Amygdala (tissue), 56 donors: ENCODE measurements at places on chromosomes 6 and 20.

- DNase-seq: no peak
These were observed 125.2 kb downstream of the KIF6 start for GRCh38 chr6:39599973-39600372.

- DNase-seq: no peak
These were observed 1.6 kb downstream of the PRDM13 start for GRCh38 chr6:99608059-99608885.

- DNase-seq: no peak
These were observed 1.7 kb downstream of the PCMTD2 start for GRCh38 chr20:64257107-64257757.

DNA sequence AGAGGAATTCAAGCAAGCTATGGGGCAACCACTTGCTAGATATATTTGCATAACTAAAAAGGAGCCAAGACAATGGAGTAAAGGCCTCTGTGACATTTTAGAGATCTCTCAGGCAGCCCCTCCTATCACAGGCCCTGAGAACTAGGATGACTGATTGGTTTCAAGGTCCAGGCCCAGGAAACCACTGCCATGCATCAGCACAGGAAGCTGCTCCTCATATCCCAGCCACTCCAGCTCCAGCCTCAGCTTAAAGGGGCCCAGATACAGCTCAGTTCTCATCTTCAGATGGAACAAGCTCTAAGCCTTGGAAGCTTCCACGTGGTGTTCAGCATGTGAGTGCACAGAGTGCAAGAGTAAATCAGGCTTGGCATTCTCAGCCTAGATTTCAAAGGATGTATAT is 21.1 kb upstream of the THBS2 start:
- no peak for DNase-seq

GRCh38 chr6:123811378-123811777 is 7.7 kb downstream of the NKAIN2 start:
- DNase-seq: no peak

DNA sequence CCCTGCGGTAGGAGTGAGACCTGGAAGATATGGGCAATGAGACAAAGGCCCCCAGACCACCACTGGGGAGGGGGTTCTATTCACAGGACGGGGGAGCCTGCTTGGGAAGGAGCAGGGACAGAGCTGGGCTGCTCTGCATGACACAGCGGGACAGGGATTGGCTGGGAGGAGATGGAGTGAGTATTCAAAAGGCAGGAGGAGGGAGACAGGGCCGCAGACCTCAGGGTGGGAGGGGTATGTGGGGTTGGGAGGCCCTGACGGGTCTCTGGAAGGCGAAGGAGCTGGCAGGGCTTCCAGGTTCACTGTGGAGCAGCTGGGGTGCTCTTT is 60.8 kb upstream of the RPS6KA2 start:
- DNase-seq: no peak
